ENCODE measurements at places on chromosomes 12 and 14.

GRCh38 chr14:68262567-68262966 lies 443.0 kb downstream of the RAD51B start:
- no peak for DNase-seq

DNA sequence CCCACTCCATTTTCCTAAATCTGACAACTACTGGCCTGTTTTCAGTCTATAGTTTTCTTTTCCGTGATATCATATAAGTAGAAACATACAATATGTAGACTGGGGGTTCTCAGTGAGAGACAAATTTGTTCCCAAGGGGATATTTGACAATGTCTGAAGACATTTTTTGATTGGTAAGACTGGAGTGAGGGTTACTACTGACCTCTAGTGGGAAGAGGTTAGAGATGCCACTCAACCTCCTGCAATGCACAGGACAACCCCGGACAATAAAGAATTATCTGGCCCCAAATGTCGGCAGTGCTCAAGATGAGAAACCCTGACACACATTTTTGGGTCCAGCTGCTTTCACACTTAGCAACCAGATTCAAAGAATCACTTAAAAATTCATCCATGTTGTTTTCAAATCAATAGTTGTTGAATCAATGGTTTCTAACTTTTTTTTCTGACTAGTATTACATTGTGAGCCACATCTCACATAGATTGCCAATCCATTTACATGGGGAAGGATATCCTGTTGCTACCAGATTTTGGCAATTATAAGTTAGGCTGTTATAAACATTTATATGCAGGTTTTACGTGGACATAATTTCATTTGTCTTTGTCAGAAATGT lies 307.1 kb downstream of the RPL10L start:
- DNase-seq = no peak

GRCh38 chr12:79298506-79298905 lies 392.3 kb downstream of the PAWR start:
- DNase-seq = no peak

DNA sequence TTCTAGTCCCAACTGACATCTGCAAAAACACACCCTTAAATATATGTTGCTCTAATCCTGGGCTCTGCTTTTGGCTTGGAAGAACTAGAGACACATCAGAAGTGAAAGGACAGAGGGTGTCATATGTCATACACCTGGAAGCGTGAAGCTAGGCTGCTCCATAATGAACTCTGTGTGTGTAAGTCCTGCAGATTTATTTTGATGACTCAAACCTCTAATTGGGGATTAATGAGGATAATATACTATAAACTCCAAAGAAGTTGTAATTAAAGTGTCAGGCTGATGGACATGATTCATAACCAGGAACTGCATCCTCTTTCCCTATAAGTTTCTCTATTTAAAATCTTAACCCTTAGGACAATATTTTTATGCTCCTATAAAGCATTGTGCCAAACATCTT lies 4.4 kb upstream of the KCNK10 start:
- DNase-seq = no peak

GRCh38 chr14:77212943-77213678 lies 31.5 kb downstream of the TMEM63C start:
- DNase-seq = peak; percentile 23

DNA sequence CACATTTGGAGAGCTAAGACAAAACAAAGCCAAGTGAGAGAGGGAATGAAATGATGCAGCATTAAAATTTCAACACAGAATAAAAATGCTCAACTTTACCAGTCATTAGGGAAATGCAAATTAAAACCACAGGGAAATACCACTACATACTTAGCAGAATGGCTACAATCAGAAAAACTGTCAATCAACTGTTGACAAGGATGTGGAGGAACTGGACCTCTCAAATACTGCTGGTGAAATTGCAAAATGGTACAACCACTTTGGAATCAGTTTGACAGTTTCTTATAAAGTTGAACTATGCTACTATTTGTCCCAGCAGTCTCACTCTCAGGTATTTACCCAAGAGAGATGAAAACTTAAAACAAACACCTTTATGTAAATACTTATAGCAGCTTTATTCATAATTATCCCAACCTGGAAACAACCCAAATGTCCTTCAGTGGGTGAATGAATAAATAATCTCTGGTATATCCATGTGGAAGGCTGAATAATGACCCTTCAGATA lies 43.8 kb upstream of the KTN1 start:
- no peak for DNase-seq
